Right renal cortex interstitium (tissue), 3 donors: ENCODE measurements at places on chromosomes 6 and 20. TPM values are rescaled to one million over a fixed set of nuclear protein-coding genes. Genes with fewer than 3 reads are reported as not detected.

The RNF5 gene
- 98.6 TPM for polyA plus RNA-seq

The VNN1 gene
- 0.18 TPM for polyA plus RNA-seq

The STMND1 gene
- 0.17 TPM for polyA plus RNA-seq

The EMILIN3 gene
- polyA plus RNA-seq = 7.2 TPM

The NKX2-2 gene
- polyA plus RNA-seq = not detected

- DNase-seq = peak; percentile 47
Observed at GRCh38 chr20:36384022-36384619, 78.0 kb downstream of the DLGAP4 start.

- no peak for DNase-seq
Observed at GRCh38 chr20:20971810-20972209, 134.3 kb downstream of the LINC00237 start.

- DNase-seq = no peak
Observed at GRCh38 chr6:138844192-138844591, 48.3 kb downstream of the ECT2L start.

DNA sequence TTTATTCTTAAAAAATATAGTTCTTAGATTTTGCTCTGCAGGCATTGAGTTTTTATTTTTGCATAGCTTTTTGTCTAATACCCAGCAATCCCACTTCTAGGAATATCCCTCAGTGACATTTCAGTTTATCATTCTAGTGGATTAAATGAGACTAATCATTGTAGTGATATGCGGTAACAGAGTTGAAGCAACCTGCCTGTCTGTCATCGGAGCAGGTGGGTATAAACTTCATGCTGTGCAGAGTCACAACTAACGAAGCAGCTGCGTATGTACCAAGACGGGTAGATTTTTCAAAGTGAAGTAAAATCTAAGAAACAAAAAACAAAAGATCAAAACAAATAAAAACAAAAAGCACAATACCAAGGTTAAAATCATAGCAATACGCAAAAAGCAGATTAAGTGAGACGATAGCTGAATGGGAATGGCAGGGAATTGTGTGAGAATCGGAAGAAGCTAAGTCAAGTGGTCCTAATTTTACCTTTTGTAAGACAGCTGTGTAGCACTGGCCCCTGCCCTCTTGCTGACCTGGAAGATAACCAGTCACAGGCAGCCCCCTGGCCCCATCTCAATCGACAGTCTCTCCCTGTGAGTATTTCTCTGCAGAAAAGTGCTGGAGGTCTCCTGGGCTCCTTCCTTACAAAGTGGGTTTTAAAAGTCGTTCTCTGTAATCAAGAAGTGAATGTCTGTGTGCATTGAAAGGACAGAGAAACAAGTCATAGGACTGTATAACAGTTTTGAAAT is 169.2 kb downstream of the OR2B2 start:
- no peak for DNase-seq

DNA sequence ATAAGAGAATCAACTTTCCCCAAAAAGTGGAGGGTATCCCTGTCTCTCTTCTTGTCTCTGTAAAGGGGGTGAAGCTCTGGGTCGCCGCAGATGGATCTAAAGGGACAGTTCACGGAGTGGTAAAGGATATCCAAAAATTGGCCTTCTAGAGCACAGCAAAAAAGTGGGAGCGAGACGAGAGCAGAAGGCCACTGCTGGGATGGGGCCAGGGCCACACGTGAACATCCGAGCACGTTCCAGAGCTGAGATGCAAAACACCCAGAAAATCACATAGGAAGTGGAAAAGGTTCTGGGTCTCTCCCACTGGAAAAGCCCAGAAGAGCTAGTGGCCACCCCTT is 837 bp downstream of the TRAM2 start:
- no peak for DNase-seq

- DNase-seq = no peak
Observed at GRCh38 chr6:27743787-27744186, 168.4 kb downstream of the OR2B2 start.

GRCh38 chr6:1519597-1519996 is 90.1 kb upstream of the FOXC1 start:
- DNase-seq = no peak

- DNase-seq = no peak
Observed at GRCh38 chr20:13250251-13250650, 29.2 kb downstream of the ISM1 start.

- no peak for DNase-seq
Observed at GRCh38 chr6:134636186-134636799, 313.6 kb downstream of the ALDH8A1 start.

DNA sequence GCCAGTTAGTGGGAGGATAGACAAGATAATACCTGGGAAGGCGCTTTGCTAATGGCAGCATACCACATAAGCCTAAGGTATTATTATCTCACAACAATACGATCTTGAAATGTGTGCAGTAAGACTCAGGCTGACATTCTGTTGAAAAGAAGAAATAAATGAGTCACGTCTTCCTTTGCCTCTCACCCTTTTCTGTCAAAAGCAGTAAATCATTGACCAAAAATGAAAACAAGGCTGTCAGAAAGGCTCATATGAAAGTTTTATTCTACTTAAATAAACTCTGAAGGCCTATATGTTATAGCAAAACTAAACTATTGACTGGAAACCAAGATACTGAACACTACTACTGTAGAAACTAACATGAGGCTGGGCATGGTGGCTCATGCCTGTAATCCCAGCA is 43.1 kb upstream of the IL20RA start:
- DNase-seq = no peak

GRCh38 chr6:2937627-2938003 is 33.8 kb downstream of the SERPINB6 start:
- DNase-seq = no peak

DNA sequence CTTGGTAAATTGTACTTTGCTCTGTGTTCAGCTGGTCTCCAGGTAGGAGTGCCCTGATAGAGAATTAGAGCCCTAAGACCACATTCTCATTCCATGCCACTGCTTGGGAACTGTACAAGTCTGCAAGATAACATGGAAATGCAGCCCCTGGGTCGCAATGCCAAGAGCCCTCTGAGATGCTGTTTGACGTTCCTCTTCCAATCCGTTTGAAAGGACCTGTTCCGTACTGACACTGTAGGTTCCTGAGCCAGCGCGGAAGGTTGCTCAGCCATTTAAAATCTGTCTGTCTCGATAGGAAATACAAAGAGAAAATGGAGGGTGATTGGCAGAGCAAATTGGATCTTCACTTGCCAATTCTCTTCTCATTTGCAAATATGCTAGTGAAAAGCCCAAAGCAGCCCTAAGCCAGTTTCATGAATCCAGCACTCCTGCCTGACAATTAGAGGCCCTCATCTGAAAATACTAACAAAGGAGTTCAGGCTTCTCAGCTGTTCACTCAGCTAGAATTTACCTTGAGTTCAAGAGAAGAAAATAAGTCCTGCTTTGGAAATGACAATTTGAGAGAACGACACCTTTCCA is 100.6 kb upstream of the AFDN start:
- no peak for DNase-seq

DNA sequence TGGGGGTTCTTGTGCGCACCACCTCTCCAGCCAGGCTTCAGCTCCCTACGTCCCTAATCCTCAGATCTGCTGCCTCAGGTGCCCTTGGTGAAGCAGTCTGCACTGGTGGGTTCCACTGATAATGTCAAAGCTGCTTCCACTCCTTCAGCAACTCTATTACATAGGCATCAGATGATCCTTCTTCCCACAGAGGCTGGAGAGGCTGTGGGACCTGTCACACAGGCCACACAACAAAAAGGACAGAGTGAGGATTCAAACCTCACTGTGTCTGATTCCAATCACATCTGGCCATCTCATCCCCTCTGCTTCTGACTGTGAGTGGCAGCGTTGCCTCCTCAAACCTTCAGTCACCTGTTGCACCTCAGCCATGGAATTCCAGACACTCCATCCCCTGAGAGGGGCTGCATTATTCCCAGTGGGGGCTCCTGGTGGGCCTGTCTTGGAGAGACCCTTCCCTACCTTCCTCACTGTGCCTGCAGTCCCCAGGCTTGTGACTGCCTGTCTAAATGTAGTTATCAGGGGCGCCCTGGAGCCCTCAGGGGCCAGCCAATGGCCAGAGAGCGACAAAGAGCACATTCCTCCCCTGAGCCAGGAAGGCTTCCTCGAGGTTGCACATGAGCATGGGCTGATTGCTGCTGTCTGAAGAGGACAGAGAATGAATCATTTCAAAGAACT is 211.4 kb upstream of the ECI2 start:
- no peak for DNase-seq

DNA sequence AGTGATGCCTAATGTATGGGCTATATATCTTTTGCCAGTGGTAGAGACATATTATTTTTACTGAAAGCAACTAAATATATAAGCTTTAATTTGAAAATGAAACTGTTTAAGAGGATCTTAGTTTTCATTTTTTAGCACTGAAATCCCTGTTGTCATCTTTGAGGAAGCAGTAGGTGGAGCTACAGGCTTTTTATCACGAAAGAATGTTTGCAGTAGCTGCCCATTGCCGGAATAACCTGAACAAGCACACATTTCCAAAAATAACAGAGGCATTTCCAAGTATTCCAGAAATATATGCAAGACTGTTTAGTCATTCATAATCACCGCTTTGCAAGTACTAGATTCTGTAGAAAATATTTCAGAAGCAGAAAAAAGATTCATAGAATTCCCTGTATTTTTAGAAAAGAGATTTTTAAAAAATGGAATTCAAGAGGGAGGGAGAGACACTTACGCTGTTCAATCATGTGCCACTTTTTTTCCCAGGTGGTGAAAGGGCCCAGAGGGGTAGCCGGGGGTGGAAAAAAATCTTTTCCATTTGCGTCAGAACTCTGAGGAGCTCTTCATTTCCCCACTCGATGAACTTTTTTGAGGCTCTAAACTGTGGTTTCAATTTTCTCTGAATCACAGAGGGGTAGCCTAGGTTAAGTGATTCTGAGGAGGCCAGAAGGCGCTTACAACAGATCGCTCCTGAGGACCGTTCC is 142.5 kb upstream of the FERMT1 start:
- DNase-seq = no peak

DNA sequence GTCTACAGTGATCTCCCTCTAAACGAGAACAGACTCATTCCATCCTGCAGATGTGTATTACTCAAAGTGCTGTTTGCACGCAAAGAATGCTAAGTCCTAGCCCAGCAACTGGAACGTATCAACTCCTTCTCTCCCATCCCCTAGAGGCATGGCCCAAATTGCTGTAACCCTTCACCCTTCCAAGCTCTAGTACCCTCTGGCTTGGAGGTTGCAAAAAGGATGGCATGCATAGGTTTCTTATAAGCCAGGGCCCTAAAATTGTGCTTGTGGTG is 71.5 kb upstream of the TGM3 start:
- no peak for DNase-seq
